ENCODE measurements at places on chromosomes 16 and 17.

- DNase-seq = no peak
These were observed 10.1 kb upstream of the SLC25A39 start for GRCh38 chr17:44334727-44335126.

GRCh38 chr17:78227455-78227916 lies 3.9 kb upstream of the TMEM235 start:
- no peak for DNase-seq

DNA sequence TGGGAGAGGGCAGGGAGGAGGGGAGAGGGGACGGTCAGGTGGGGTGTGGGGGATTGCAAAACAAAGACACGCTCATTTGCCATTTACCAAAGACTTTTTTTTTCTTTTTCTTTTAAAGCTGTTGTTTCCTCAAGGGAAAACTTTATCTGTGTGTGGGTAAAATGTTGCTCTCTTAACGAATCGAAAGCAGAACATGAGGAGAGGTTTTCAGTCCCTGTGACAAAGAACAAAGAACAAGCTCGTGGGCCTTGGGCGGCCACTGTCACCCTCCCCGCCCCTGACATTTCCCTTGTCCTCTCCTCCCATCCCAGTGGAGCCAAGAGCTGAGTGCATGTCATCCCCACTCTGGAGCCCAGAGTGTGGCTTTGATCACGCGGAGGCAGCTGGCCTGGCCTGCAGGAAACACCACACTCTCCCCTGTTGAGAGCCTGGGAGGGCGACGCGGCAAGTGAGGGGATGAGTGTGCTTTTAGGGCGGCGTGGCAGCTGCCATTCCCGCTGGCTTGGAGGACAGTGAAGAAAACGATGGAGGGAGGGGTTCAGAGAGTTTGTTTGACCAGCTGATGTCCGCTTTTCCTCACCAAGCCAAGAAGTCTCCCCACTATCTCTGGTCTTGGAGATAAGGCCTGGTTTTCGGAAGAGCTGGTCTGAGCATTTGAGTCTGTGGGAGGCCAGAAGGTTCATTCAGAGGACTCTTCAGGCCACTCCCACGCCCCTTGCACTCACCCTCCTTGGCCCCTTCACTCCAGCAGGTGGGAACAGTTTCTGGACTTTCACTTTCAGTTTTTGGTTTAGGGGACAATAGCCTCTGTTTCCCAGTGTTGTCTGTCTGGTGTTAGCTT lies 11.4 kb downstream of the CCR7 start:
- DNase-seq = no peak

- no peak for DNase-seq
These were observed 872 bp downstream of the ELMO3 start for GRCh38 chr16:67199808-67200198.

DNA sequence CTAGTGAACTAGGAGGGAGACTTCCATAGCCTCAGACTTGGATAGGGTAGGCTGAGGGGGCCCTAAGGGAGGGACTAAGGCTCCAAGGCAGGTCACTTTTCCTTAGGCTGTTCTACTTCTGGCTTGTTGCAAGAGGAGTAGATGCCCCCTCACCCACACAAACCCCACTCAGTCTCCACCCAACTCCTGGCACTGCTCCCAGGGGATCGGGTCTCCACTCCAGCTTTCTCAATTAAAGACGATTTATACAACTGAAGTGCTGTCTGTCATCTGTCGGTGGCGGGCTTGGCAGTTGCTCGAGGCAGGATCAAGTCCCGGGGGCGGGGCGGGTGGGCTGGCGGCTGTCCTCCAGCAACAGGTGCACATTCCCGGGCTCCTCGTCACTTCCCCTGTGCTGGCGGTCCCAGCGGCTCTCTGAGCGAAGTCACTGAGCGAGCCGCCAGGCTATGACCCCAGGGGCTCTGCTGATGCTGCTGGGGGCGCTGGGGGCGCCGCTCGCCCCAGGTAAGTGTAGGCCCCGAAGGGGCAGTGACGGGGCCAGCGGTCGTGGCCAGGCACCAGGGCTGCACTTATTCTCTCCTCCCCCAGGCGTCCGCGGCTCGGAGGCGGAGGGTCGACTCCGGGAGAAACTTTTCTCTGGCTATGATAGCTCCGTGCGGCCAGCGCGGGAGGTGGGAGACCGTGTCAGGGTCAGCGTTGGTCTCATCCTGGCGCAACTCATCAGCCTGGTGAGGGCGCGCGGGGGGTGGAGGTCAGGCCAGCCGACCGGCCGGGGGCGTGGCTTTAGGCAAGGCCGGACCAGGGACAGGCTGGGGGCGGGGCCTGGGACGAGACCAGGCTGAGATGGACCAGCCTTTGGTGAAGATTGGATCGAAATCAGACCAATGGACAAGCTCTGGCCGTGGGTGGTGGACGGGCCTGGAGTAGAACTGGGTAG lies at the start of gene CHRNB1:
TSS of gene CHRNB1 (plus strand) at position 380 of the 937 bp plus-strand sequence. CDS start at position 447, 67 bp downstream.
- DNase-seq = no peak

GRCh38 chr17:13518261-13519000 lies 83.3 kb downstream of the HS3ST3A1 start:
- DNase-seq = no peak

GRCh38 chr17:76530811-76531485 lies 6.6 kb downstream of the CYGB start:
- DNase-seq = no peak

DNA sequence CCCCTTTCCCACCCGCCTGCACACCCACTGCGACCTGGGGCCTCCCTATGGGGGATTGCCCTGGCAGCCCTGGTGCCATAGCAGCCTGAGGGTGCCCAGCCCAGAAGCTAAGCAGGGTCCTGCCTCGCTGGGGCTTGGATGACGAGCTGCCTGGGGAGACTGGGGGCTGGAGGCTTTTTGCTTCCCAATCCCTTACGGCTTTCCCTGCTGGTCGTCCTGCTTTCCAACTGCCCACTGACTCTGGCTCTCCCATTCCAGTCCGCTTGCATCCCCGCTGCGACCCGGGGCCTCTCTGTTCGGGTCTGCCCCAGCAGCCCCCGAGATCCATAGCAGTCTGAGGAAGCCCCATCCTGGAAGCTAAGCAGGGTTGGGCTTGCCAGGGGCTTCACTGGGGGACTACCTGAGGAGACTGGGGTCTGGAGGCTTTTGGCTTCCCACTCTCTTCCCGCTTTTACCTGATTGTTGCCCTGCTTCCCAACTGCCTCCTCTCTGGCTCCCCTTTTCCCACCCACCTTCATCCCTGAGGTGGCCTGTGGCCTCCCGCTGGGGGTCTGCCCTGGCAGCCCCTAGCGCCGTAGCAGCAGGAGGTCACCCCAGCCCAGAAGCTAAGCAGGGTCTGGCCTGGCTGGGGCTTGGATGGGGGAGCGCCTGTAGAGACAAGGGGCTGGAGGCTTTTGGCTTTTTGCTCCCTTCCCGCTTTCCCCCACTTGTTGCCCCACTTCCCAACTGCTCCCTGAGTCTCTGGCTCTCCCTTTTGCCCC lies 2292.8 kb downstream of the TP53TG3F start:
- no peak for DNase-seq

- no peak for DNase-seq
These were observed 70.3 kb downstream of the NFATC3 start for GRCh38 chr16:68155425-68155824.

- DNase-seq = no peak
These were observed 26.7 kb downstream of the SMIM36 start for GRCh38 chr17:55484575-55484974.

DNA sequence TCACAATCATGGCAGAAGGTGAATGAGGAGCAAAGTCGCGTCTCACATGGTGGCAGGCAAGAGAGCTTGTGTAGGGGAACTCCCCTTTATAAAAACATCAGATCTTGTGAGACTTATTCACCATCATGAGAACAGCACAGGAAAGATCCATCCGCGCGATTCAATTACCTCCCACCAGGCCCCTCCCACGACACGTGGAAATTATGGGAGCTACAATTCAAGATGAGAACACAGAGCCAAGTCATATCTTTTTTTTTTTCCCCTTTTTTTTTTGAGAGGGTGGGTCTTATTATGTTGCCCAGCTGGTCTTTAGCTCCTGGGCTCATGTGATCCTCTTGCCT lies 60.0 kb downstream of the RPTOR start:
- no peak for DNase-seq

DNA sequence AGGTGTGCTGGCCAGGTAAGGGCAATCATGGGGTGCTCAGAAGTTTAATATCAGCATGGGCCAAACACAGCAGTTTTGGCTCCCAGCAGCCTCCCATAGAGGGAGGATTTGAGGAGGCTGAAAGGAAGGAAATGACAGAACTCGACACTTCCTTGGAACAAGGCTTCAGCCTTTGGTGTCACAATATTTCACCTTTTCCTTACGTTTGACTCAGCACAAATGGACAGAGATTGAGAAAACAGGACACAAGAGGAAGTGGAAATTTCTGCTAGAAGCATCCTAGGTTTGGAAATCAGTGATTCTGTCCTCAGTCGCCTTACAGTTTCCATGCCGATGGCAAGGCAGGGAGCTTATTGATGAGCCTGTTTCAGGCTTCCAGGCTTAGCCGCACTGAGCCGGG lies 181.4 kb downstream of the MAF start:
- DNase-seq = no peak

DNA sequence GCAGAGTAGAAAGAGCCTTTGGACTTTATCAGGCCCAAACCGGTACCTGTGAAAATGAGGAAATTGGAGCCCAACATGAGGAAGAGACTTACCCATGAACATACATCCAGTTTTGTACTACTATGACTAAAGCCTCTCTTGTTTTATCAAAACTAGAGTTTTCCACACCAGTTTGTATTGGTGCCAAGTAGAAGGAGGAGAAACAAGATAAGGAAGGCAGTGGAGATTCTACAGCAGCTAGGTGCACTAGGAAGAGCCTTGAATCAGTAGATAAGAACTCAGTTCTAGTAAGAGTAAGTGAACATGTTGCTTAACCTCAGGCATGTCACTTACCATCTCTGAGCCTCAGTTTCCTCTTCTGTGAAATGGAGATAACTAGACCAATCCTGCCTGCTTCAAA lies 13.7 kb upstream of the TMEM132E start:
- no peak for DNase-seq

DNA sequence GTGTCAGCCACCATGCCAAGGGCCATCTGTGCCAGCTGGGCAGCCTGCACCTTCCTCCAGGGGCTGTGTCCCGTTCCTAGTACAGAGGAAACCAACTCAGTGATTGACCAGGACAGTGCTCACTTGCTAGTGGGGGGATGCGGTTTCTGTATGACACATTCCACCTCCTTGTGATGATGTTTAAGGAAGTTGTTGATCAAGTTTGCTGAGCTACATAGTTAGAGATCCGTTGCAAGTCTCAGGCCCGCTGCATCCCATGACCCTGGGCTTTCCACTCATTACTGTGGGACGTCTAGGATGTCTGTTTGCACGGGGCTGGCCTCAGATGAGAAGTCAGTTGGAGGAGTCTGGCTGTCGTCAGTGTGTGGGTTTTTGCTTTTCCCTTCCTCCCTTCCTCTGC lies 33.6 kb downstream of the RNF213 start:
- DNase-seq = no peak

DNA sequence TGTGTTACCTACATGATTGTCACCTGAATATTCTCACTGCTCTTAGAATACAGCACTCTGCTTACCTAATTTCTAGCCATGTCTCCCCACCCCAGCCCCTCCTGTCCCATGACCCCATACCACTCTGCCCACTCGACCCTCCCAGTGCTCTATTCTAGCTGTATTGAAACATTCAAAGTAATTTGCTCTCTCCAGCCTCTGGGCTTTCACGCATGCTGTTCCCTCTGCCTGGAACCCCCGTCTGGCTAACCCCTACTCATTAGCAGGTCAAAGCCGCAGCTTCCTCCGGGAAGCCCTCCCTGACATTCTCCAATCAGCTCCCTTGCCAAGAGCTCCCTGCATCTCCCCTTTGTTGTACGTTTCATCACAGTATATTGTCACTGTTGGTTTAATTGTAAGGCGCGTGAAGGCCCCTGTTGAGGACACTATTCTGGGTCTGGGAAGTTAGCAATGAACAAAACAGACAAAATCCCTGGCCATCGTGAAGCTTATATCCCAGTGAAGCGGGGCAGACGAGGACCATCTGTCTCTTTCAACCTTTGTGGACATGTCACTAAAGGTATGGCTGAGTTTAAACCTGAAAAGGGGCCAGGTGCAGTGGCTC lies 72.3 kb upstream of the LHX1 start:
- no peak for DNase-seq

GRCh38 chr16:15857724-15858560 lies 1.1 kb upstream of the MYH11 start:
- DNase-seq = no peak

- no peak for DNase-seq
These were observed 5.2 kb downstream of the CISD3 start for GRCh38 chr17:38735161-38735997.

- no peak for DNase-seq
These were observed 74.9 kb downstream of the CMIP start for GRCh38 chr16:81519301-81520150.

DNA sequence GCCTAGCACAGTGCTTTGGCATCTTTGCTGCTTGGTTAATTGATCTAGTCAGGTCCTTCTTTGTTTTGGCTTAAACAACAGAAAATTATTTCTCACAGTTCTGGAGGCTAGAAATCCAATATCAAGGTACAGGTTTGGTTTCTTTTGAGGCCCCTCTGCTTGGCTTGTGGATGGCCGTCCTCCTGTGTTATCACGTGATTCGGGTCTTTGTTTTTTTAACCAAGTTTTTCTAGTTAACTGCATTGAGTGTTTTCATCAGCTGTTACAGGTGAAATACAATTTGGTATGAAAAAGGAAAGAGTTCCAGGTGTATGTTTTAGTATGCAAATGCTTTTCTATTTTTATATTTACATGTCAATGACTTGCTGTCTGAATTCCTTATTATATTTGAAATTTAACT lies 2.8 kb downstream of the NLK start:
- no peak for DNase-seq

DNA sequence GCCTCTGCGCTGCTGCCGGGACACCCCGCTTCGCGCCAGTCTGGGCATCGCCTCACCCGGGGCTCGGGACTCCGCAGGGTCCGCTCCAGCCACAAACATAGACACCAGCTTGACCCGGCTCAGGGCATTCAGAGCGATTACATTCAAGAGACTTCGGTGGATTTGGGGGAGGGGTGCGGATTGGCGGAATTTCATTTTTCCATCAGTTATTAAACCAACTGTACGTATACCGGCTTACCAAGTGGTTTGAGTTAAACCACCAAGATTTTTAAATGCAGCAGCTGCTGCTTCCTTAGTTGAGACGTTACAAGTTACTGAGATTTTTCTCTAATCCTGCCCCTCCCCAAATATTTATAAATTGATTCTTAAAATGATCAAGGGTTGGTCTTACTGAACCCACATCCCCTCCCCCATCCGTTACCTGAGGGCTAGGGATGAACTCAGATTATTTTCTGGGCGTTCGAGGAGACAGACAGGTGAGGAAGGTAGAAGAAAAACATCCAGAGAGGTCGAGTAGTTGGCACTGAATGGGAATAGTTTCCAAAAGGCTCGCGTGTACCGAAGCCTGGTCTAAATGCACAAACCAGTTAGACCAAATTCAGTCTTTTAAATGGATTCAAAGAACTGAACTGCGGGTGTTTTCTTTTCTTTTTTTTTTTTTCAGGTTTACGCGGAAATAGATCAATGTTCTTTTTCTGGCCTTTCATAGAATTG lies 1.5 kb downstream of the CRHR1 start:
- no peak for DNase-seq

- no peak for DNase-seq
These were observed 6.2 kb downstream of the AANAT start for GRCh38 chr17:76473541-76473985.

GRCh38 chr16:21159281-21159951 lies 942 bp downstream of the LDAF1 start:
- DNase-seq = no peak

- no peak for DNase-seq
These were observed 506.8 kb downstream of the TMEM114 start for GRCh38 chr16:8083560-8083959.
